Uterus (tissue), 4 donors: ENCODE measurements at places on chromosomes 3 and 15. TPM values are rescaled to one million over a fixed set of nuclear protein-coding genes. Genes with fewer than 3 reads are reported as not detected.
A peak's percentile ranks its signal among the peaks of the same experiment; 100 is the strongest.

Gene NOX5
- total RNA-seq = not detected

Gene GREM1
- 5.4 TPM for total RNA-seq

Gene GLDN
- 2.5 TPM for total RNA-seq

Gene PYDC2
- not detected for total RNA-seq

Gene PDZRN3
- 87.3 TPM for total RNA-seq

Gene SLC51A
- not detected for total RNA-seq

Gene UPK1B
- 0.30 TPM for total RNA-seq

Gene SLC6A20
- total RNA-seq = not detected

GRCh38 chr15:69786136-69786701, 311.5 kb downstream of the TLE3 start:
- H3K36me3 ChIP-seq = no peaks in the 10 kb centered on the region
- no peak overlapping the region for H3K27ac ChIP-seq
- no peak for DNase-seq
- no peaks in the 10 kb centered on the region for H3K4me1 ChIP-seq
- H3K27me3 ChIP-seq = no peaks in the 10 kb centered on the region

DNA sequence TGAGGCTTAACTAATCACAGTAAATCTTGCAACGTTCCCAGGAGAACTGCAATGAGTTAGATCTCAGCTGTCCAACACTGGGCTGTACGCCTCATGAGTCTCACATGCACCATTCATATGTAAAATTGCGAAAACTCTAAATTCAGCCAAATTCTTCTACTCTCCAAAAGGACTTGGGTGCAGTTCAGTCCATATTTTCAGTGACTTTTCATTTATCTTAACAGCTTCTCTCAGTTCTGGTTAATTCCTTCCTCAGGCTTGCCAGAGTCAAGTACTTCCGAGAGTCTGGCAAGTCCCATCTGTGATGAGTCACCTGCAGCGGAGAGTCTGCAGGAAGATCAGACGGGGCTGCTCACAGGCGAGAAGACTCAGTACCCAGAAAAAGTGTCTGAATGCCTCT, 11.5 kb downstream of the CCDC80 start:
- no peak overlapping the region for H3K4me3 ChIP-seq
- peak overlapping the region; percentile 92 for H3K27ac ChIP-seq
- peak; percentile 89 for DNase-seq
- H3K4me1 ChIP-seq = peaks cover 12% of the 10 kb centered on the region
- no peaks in the 10 kb centered on the region for H3K27me3 ChIP-seq
- H3K36me3 ChIP-seq = no peaks in the 10 kb centered on the region

DNA sequence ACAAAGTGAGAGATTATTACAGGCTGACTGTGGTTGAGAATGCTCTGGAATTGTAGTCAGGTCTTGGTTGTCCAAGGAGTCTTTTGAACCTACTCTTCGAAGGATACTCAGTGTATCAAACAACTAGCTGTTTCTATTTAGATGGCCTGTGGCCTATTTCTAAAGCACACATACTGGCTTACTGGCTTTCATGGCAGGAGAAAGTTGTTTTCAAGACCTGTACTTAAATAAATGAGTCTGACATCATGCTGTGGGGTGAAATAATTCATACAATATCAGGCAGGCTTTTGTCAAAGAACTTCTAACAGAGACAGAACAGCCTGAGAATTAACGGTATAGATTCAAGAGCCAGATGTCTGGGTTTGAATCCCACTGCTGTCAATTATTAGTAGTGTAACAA, 316.7 kb upstream of the SEMA6D start:
- H3K27me3 ChIP-seq = no peaks in the 10 kb centered on the region
- DNase-seq = no peak
- H3K4me1 ChIP-seq = no peaks in the 10 kb centered on the region
- H3K36me3 ChIP-seq = no peaks in the 10 kb centered on the region
- H3K27ac ChIP-seq = no peak overlapping the region
- no peak overlapping the region for H3K4me3 ChIP-seq

DNA sequence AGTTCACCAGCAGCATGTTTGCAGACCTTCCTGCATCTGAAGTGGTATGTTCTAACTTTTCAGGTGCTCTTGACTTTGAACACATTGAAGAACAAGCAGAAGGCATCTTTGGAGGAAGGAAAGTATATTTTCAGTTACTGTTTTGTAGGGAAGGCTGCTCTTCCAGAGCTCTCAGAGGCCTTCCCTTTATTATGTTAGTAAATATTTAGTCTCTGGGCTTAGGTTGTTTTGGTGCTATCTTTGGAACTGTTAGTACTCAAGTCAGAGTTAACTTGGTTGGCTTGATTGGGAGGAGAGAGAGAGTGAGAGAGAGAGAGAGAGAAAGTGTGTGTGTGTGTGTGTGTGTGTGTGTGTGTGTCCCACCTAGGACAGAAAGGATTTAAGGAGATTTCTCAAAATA, 188.2 kb downstream of the ITPR1 start:
- no peaks in the 10 kb centered on the region for H3K4me1 ChIP-seq
- no peaks in the 10 kb centered on the region for H3K36me3 ChIP-seq
- H3K4me3 ChIP-seq = no peak overlapping the region
- H3K27me3 ChIP-seq = no peaks in the 10 kb centered on the region

- H3K4me1 ChIP-seq = no peaks in the 10 kb centered on the region
- H3K27me3 ChIP-seq = no peaks in the 10 kb centered on the region
- H3K36me3 ChIP-seq = no peaks in the 10 kb centered on the region
- peak; percentile 94 for DNase-seq
- peak within 1 kb of the TSS; percentile 98 for H3K27ac ChIP-seq
These were observed at the start of gene HSPBAP1 for GRCh38 chr3:122793568-122794416. Gene HSPBAP1, minus strand, starts transcription at chr3:122793831. Its CDS starts 151 bp downstream, at chr3:122793680.

- no peak for DNase-seq
- no peak overlapping the region for H3K4me3 ChIP-seq
- H3K36me3 ChIP-seq = no peaks in the 10 kb centered on the region
- H3K27ac ChIP-seq = no peak overlapping the region
- H3K27me3 ChIP-seq = no peaks in the 10 kb centered on the region
These were observed 147.7 kb upstream of the DCBLD2 start for GRCh38 chr3:99049164-99049563.

DNA sequence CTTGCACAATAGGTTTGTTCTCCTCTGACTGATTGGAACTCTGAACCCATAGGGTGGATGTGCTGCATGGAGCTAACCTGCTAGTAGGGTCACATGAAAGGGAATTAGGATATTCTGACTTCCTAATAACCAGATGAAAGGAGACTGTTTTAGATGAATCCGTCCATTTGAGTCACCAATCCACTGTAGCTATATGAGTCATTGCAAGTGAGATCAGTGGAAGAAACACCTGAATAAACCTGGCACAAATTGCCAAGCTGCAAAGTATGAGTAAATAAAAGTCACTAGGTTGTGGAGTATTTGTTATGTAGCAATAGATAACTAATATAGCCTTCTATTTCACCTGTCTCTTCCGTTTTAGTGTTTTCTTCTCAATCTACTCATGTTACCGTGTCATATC, 584.4 kb downstream of the PDCD6IP start:
- no peak for DNase-seq
- H3K36me3 ChIP-seq = no peaks in the 10 kb centered on the region
- no peak overlapping the region for H3K27ac ChIP-seq
- H3K4me1 ChIP-seq = no peaks in the 10 kb centered on the region

DNA sequence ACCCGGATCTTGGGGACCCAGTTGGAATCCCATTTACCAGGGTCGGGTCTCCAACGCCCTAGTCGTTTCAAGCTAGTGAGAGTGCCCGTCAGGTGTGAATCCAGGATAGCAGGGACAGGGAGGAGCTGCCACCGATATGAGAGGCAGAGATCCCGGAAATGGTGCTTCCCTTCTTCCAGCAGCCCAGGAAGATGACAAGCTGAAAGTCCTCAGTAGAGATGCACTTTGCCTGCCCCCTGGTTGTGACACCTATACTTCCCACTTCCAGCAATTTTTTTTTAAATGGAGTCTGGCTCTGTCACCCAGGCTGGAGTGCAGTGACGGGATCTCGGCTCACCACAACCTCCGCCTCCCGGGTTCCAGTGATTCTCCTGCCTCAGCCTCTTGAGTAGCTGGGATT, 503.0 kb downstream of the NTRK3 start:
- no peak overlapping the region for H3K4me3 ChIP-seq
- no peaks in the 10 kb centered on the region for H3K36me3 ChIP-seq
- DNase-seq = no peak

- no peak for DNase-seq
- no peaks in the 10 kb centered on the region for H3K27me3 ChIP-seq
- no peaks in the 10 kb centered on the region for H3K4me1 ChIP-seq
- H3K27ac ChIP-seq = no peak overlapping the region
- no peaks in the 10 kb centered on the region for H3K36me3 ChIP-seq
These were observed 157.5 kb downstream of the MEGF11 start for GRCh38 chr15:66095871-66096687.

DNA sequence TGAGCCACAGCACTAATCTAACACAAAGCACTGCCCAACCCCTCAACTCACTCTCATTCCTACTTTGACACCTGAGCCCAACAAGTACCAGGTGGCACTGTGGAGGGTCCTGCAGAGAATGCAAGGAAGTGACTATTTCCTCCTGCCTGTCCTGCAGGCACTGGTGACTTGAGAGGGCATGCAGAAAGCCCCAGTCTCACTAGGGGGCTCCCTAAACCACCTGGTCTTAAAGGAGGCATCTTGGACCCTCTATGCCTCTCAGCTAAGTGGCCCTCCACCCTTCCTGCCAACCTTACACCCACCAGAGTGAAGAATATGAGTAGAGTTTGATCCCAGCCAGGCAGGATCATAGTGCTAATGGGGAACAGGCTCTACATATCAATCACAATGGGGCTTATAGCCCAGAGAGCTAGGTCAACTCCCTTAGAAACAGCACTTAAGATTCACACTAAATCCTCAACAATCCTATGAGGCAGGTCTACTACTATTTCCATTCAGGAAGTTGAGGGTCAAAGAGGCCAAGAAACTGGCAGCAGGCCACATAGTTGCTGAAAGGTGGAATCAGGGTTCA, 15.2 kb downstream of the TRAIP start:
- H3K4me3 ChIP-seq = no peak overlapping the region
- H3K36me3 ChIP-seq = no peaks in the 10 kb centered on the region
- H3K4me1 ChIP-seq = no peaks in the 10 kb centered on the region
- no peak for DNase-seq
- H3K27me3 ChIP-seq = no peaks in the 10 kb centered on the region

- H3K36me3 ChIP-seq = no peaks in the 10 kb centered on the region
- no peak for DNase-seq
- H3K4me3 ChIP-seq = no peak overlapping the region
- no peak overlapping the region for H3K27ac ChIP-seq
- no peaks in the 10 kb centered on the region for H3K27me3 ChIP-seq
These were observed 13.1 kb downstream of the ANO10 start for GRCh38 chr3:43608751-43609150.

DNA sequence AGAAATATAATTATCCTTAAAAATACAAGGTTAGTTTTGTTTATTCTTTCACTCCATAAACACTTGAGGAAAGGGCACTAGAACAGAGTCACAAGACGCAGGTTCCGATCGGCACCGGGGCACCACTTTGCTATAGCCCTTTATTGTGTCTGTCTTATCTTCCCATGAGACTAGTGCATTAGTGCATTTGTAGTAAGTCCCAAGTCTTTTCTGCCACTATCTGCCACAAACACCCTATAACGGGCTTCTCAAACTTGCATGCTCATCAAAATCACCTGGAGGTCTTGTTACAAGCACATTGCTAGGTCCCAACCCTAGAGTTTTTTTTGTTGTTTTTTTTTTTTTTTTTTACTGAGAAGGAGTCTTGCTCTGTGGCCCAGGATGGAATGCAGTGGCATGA, 213.1 kb downstream of the FOXP1 start:
- no peak overlapping the region for H3K4me3 ChIP-seq
- DNase-seq = no peak
- H3K27me3 ChIP-seq = no peaks in the 10 kb centered on the region
- H3K27ac ChIP-seq = no peak overlapping the region
- no peaks in the 10 kb centered on the region for H3K4me1 ChIP-seq
- H3K36me3 ChIP-seq = no peaks in the 10 kb centered on the region

GRCh38 chr3:153099131-153099530, 62.9 kb upstream of the RAP2B start:
- no peaks in the 10 kb centered on the region for H3K4me1 ChIP-seq
- H3K27me3 ChIP-seq = no peaks in the 10 kb centered on the region
- no peak overlapping the region for H3K27ac ChIP-seq
- no peaks in the 10 kb centered on the region for H3K36me3 ChIP-seq
- no peak overlapping the region for H3K4me3 ChIP-seq

GRCh38 chr3:111277226-111277625, 205.6 kb downstream of the NECTIN3 start:
- no peak for DNase-seq
- H3K4me1 ChIP-seq = no peaks in the 10 kb centered on the region
- H3K36me3 ChIP-seq = no peaks in the 10 kb centered on the region
- no peak overlapping the region for H3K4me3 ChIP-seq
- H3K27me3 ChIP-seq = no peaks in the 10 kb centered on the region

DNA sequence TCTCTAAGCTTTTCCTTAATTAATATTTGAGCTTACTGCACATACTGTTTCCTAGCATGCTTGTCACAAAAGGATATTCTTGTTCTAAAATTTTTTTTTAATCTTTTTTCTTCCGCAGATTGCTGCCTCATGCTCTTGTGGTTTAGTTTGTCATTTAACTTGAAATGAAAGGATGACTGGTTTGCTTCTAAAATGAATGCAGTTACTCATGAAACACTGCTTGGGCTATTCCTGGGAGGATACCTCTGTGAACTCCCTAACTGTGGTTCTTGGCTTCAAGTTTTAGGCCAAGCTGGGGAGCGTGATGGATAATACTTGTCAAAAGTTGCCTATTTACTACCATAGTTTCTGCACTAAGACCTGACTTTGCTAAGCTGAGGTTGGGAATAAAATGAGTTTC, 64.0 kb downstream of the USP13 start:
- no peak for DNase-seq
- no peak overlapping the region for H3K27ac ChIP-seq
- no peaks in the 10 kb centered on the region for H3K36me3 ChIP-seq
- no peaks in the 10 kb centered on the region for H3K4me1 ChIP-seq
- no peak overlapping the region for H3K4me3 ChIP-seq

DNA sequence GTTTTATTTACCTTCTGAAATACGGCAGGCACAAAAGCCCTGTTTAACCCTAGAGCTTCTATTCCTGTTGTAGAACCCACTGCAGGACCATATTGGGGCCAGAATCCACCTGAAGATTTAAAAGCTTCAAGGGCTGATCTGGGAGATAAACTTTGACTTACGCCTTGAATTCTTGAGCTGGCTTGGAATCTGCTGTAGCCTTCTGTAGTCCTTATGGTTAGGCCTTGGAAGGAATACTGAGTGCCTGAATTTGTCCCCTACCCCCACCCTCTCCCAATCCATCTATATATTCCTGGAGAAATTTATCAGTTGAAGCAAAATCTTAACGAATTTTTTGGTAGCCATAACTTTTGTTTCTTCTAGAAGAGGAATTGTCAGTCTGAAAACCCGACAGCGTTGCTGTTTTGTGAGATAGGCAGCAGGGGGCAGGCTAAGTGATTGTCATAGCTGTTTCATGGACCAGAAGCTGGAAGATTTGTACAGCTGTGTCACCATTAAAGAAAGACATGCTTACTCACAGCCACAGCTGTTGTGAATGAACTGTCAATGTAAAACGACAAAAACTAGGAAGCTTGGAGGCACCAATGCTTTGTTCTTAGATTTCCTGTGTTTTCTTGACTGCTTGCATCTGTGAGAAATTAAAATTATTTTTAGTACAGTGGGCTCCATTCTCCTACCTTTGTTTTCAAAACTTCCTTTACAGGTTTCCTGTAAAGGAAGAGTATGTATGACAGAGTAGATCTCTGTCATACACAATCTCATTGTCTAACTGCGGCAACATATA, 12.8 kb downstream of the LXN start:
- H3K36me3 ChIP-seq = no peaks in the 10 kb centered on the region
- peak overlapping the region; percentile 13 for H3K27ac ChIP-seq
- peak; percentile 29 for DNase-seq
- H3K4me3 ChIP-seq = no peak overlapping the region
- H3K27me3 ChIP-seq = no peaks in the 10 kb centered on the region
